Fibroblast of skin of left biceps (primary cell): ENCODE measurements at places on chromosomes 16 and 17.

GRCh38 chr17:41779954-41780353 lies 6.6 kb downstream of the JUP start:
- DNase-seq, result no peak

- DNase-seq, result no peak
Measured at GRCh38 chr17:67281743-67282142, 36.7 kb upstream of the HELZ start.

GRCh38 chr16:80163339-80163738 lies 377.5 kb upstream of the DYNLRB2 start:
- no peak for DNase-seq

- no peak for DNase-seq
Measured at GRCh38 chr16:17776888-17777287, 306.1 kb upstream of the XYLT1 start.

- DNase-seq, result no peak
Measured at GRCh38 chr17:78526231-78527025, 50.8 kb downstream of the DNAH17 start.

- no peak for DNase-seq
Measured at GRCh38 chr17:27462714-27463113, 6.5 kb downstream of the KSR1 start.

- no peak for DNase-seq
Measured at GRCh38 chr17:81509972-81510784, 2.4 kb downstream of the ACTG1 start.

GRCh38 chr17:76789235-76789788 lies 51.4 kb downstream of the MFSD11 start:
- DNase-seq, result no peak

GRCh38 chr17:18017958-18018357 lies 21.0 kb downstream of the ATPAF2 start:
- DNase-seq, result no peak

DNA sequence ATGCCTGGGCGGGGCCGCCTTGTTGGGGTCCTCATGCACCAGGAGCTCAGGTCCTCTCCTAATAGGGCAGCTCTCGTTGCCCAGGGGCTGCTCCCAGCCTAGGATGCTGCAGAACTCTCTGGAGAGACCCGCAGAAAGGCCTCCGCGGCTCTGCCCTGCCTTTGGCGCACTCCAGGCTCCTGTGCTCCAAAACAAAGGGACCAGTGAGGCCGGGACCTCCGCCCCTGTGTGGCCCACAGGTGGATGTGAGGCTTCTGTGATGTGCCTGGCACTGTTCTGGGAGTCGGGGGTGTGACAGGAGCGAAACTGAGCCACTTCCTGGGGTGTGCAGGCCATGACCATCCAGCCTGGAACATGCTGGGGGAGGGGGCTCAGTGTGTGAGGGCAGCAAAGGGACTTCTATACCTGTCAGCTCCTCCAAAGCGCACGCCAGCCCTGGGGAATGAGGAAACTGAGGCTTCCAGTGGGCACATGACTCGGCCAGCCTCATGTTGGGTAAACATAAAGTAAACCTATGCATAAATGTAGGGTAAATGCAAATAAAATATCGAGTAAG lies 153.2 kb downstream of the IRF8 start:
- DNase-seq, result no peak

DNA sequence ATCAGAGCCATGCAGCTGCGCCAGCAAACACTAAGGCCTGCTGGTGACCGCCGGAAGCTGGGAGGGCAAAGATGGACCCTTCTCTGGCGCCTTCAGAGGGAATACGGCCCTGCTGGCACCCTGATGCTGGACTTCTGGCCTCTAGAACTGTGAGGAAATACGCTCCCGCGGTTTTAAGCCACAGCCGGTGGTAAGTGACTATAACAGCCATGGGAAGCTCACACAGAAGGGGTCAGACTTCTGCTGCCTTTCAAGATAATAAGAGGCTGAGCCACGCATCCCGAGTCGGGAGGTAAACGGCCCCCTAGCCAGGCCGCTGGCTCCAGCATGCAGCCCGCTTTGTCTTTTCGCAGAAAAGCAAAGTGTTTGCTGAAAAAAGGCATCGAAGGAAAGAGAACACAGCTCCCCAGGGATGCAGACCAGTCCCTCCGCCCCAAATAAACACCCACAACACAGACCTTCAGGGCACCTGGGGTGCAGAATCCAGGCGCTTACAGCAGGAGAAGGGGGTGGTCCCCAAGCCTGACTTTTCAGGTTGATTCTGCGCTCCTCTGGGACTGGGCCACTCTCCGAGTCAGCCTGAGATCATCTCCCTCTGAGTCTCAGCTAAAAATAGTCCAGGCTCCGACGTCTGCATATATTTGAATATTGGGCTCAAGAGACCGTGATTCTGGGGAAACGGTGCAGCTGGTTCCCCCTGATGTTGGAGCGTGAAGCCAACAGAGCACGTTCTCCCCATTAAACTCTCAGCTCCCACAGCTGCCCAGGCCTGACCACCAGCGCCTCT lies 89.7 kb downstream of the MGAT5B start:
- no peak for DNase-seq

- DNase-seq, result no peak
Measured at GRCh38 chr17:31541559-31541958, 150.1 kb downstream of the RAB11FIP4 start.

GRCh38 chr16:1497014-1497598 lies 3.9 kb downstream of the TELO2 start:
- no peak for DNase-seq

GRCh38 chr17:42199416-42200011 lies 5.2 kb upstream of the GHDC start:
- no peak for DNase-seq
